ENCODE measurements at places on chromosomes 7 and 10.

DNA sequence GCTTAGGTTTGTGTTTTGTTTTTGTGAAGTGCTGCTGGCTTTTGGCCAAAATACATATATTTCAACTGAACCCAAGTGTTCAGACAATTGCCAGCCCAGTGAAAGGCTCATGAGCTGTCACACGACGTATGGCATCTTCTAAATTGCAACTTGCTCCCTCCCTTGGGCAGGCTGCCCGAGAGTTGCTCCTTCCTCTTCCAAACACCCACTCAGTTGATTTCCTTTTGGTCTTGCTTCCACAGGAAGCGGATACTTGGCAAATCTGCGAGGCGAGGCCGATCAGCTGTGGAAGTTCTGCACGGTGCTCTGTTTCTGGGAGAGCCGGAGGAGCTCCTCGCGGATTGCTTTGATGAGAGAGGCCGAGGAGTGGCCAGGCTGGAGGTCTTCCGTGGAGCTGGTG lies 39.6 kb upstream of the ATP6V0A4 start:
- ATAC-seq = no peak

GRCh38 chr7:156998988-156999957 lies 11.2 kb downstream of the MNX1 start:
- peak; percentile 34 for ATAC-seq

DNA sequence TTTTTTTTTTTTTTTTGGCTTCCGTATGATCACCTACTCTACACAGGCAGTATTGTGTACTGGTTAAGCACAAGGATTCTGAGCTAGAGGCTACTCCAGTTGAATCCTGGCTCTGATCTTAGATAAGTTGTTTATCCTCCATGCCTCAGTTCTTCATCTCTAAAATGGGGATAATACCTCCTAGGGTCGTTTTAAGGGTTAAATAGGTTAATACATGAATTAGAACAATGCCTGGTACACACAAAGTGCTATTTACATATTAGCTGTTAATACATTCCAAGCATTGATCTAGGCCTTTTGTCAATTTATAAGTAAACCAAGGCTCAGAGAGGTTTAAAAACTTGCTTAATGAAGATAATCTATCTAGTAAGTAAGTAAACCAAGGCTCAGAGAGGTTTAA lies 59.0 kb downstream of the ST7 start:
- ATAC-seq = no peak

- ATAC-seq = no peak
Measured at GRCh38 chr10:70167246-70167645, 3.1 kb downstream of the SAR1A start.

DNA sequence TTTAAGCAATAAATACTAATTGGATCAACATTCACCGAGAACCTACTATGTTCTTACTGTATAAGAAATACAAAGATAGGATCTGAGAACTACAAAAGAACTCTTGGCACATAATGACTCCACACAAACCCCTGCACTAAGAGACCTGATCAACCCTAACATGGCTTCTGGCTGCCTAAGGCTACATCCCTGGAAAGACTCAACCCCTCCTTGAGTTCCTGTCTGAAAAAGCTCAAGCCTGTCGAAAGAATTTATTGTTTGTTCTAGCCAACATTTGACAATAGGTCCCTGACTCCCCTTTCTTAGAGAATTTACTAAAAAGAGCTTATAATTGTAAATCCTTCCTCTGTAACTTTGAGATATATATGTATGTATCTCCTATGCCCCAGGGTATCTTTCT lies 125.3 kb upstream of the SGCE start:
- no peak for ATAC-seq

DNA sequence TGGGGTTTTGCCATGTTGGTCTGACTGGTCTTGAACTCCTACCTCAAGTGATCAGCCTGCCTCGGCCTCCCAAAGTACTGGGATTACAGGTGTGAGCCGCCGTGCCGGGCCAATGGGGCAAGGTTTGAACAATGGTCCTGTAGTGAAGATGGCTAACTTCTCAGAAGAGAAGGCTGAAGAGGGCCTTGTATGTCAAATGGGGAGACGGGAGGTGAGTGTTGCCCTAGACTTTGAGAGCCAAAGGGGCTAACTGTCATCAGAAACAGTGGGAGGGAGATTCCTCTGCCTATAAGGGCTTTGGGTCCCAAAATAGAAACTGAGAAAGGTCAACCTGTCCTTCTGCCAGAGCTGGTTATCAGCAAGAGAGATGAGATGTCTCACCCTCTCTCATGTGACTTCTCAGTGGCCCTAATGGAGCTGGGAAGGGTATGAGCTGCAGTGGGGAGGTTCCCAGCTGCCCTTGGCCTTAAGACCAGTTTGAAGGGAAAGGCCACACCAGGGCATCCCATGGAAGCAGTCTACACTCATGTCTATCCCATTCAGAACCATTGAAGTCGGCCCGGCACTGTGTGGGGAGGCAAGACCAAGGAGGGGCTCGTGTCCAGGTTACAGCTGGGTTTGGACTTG lies 1.3 kb upstream of the SAMD8 start:
- ATAC-seq = no peak

DNA sequence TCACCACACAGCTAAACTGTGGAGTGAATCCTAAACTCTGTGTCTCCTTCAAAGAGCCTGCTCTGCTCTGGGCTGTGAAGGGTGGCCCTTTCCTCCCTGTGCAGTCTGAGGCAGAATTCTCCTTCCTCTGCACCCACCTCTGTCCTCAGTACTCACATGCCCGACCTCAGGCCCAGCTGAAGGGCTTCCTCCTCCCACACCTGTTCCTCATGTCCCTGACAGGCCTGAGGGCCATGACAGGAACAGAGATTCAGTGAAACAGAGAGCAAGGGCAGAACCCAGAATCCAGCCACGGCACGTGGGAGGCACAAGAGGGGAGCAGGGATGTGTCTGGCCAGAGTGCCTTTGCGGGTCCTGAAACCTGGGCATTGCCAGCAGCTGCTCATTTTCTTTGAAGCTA lies 13.9 kb downstream of the CREB3L2 start:
- ATAC-seq = no peak

- no peak for ATAC-seq
Measured at GRCh38 chr10:73054286-73054685, 42.4 kb downstream of the P4HA1 start.

GRCh38 chr10:78511324-78512204 lies 477.9 kb downstream of the RPS24 start:
- no peak for ATAC-seq

DNA sequence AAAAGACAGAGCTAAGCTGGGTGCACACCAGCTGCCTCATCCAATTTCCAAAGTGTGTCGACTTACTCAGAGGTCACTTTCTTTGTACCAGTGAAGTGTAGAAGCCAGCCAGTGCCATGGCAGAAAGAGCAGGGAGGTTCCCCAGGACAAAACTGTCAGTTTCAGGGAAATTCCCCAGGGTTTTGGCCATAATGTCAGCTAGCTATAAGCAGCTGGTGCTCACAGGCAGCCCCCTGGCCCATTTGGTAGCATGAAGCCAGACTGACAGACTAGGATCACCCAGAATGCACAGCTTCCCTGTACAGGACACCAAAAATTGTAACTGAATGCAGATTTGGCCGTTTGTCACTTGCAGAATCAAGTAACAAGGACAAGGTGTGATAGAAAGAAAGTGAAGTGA lies 28.6 kb downstream of the MRPL32 start:
- no peak for ATAC-seq

DNA sequence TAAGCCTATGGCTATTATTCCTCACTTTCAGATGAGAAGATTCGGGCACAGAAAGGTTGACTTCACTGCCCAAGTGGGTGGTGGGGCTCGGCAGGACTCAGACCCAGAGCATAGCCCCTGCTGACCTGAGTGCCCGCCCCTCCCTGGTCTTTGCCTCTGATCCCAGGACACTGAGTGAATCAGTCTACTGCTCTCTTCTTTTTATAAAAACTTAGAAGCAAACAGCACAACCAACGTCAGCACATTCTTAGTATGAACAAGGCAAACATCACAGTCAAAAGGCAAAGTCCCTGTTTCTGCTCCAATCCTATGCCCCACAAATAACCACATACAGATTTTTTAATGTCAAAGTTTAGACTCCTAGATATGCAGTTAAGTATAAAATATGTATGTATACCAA lies 237.8 kb downstream of the ZMYND11 start:
- no peak for ATAC-seq

- peak; percentile 62 for ATAC-seq
Measured at GRCh38 chr10:124745673-124746072, 1.5 kb upstream of the FAM53B start.

DNA sequence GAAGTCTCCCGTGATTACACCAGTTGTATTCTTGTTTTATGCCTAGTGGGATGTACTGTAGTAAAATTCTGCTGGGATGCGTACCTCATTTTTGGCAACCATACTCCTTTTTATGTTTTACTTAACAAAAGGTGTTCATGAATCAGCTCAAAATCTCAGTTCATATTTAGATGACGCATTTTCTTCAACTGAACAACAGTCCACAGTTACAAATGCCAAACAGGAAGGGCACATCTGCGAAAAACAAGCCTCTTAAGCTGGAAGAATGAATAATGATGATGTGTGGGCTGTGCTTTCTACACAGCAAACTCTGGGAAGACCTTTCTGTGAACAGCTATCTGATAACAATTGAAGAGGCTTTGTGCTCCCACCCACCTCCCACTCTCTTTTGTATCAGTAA lies 68.4 kb upstream of the NRBF2 start:
- no peak for ATAC-seq

Measured in esophagus mucosa (tissue), 1 donor.